Fibroblast of lung (primary cell): ENCODE measurements at places on chromosomes 1 and 21.

DNA sequence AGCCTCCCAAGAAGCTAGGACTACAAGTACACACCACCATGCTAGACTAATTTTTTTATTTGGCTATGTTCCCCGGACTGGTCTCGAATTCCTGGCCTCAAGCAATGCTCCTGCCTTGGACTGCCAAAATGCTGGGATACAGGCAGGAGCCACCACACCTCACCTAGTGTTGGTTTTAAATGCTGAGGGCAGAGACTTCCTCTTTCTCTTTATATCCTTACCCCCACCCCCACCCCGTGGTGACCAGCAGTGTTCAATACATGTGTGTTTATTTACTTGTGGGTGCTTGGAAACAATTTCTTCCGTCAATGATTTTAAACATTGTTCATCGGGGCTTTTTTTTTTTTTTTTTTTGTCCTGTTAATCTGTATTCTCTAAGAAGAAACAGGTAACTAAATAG lies 158.9 kb downstream of the ZBTB18 start:
- DNase-seq, result no peak

GRCh38 chr1:65650682-65651081 lies 142.0 kb upstream of the PDE4B start:
- DNase-seq, result no peak

DNA sequence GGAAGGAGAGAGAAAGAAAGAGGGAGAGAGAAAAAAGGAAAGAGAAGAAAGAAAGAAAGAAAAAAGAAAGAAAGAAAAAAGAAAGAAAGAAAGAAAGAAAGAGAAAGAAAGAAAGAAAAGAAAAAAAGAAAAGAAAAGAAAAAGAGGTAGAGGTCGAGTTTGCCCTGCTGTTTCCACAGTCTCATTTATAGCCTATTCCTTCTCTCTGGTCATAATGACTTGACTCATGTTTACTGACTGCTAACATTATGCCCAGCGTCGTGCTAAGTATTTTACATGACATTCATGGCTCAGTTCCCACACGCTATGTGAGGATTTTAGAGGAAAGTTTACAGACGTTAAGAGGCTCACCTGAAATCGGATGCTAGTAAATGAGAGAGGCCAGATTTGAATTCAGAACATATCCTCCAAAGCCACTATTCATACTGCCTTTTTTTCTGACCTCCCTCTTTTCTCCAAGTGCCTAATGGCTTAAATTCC lies 263.0 kb downstream of the TNR start:
- no peak for DNase-seq

DNA sequence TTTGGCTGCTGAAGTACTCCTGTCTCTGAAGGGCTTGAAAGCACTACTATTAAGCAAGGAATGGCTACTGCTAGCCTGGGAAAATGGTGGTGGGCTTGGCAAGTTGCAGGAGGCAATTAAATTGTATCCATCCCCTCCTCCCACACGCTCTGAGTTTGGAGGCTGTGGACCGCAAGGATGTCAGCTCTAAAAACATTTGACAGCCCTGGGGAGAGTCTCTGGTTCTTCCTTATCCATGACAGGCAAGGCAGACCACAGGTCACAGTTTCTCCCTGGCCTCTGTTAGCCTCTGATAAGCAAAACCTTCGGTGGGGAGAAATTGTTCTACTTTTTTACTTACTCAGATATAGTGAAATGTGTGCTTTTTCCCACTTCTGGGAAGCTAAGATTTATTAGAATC lies 46.6 kb downstream of the S1PR1 start:
- DNase-seq, result no peak

GRCh38 chr1:200448034-200448762 lies 38.4 kb upstream of the ZNF281 start:
- DNase-seq, result no peak

DNA sequence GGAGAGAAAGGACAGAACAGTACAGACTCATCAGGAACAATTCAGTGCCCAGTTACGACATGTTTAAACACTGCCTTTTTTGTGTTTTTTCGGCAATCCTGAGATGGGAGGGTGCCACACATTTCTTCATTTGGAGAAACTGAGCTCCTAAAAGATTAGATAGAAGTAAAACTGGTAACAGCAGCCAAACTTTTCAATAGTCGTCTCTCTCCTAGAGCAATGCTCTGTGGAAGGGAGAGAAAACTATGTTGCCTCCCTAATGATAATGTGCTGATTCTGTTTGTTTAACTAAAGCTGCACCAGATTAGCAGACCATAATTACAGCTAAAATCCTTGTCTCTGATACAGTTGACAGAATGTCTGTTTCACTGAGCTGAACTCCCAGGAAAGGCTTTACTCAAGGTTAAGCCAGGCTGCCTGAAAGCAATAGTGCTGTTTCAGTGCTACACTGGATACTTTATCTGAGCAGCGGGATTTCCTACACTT lies 76.2 kb upstream of the CXADR start:
- DNase-seq, result no peak

GRCh38 chr1:170075186-170075585 lies 691 bp upstream of the KIFAP3 start:
- no peak for DNase-seq

DNA sequence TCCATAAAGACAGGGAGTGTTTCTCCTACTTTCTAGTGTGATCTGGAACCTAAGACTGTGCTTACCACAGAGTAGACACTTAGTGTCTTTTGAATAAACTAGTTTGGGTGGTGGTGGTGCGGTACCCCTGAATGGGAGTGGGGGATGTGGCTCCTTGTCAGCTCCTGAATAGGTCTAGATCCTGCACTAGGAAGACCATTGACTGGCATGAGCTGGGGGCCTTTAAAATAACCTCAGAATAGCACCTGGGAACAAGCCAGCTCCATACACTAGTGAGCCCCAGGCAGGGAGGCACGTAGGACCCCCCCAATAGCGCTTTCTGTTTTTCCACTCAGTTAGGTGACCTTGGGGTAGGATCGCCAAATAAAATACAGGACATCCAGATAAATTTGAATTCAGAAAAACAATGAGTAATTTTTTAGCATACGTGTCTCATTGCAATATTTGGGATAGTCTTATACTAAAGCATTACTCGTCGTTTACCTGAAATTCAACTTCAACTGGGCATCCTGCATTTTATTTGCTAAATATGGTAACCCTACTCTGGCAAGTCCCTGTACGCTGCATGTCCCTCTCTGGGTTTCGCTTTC lies 45.6 kb downstream of the AZIN2 start:
- DNase-seq, result no peak

- peak; percentile 94 for DNase-seq
These were observed 153.3 kb downstream of the TOMM20 start for GRCh38 chr1:234975122-234975940.

- no peak for DNase-seq
These were observed 32.2 kb downstream of the MRAP start for GRCh38 chr21:32330784-32331311.

DNA sequence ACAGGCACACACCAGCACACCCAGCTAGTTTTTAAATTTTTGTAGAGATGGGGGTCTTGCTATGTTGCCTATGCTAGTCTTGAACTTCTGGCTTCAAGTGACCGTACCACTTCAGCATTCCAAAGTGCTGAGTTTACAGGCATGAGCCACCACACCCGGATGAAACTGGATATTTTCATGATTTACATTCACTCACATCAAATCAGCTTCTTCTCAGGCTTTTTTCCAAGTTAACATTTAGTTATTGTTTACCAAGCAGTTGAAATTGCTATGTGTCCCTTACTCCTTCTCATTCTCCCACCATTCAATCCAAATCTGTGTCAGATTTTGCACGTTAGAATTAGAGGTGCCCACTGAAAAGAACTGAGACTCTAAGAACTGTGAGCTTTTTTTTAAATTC lies 18.4 kb downstream of the RIT1 start:
- DNase-seq, result peak; percentile 84

GRCh38 chr21:44259082-44259705 lies 2.5 kb downstream of the DNMT3L start:
- DNase-seq, result peak; percentile 23

DNA sequence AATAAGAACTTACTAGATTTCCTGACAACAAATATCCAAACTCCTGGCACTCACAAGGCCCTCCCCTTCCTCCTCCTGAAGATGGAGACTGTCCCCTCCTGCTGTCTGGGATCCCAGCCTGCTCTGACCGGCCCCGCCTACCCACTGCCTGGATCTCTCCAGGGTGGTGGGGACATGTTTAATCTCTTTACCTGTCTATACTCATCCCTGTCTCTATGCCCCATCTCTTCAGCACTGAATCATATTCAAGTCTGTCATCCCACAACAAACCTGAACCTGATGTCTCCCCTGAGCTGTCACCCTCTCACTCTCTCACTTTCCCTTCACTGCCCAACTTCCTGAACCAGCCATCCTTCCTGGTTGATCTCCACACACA lies 22.1 kb downstream of the MATN1 start:
- no peak for DNase-seq

GRCh38 chr1:89464008-89464407 lies 60.6 kb upstream of the LRRC8B start:
- no peak for DNase-seq

- DNase-seq, result peak; percentile 38
These were observed 587.9 kb downstream of the ADGRL2 start for GRCh38 chr1:82388679-82389078.

GRCh38 chr1:245475961-245476516 lies 321.3 kb downstream of the KIF26B start:
- DNase-seq, result peak; percentile 51

DNA sequence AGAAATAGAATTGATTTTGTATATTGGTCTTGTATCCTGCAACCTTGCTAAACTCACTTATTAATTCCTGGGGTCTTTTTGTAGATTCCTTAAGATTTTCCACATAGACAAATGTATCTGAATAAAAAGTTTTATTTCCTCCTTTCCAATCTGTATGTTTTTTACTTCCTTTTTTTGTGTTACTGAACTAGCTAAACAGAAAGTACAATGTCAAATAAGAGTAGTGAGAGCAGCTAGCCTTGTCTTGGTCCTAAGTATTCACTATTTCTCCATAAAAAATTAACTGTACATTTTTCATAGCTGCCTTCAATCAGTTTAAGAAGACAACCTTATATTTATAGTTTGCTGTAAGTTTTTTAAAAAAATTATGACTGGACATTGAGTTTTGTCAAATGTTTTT lies 74.9 kb downstream of the FASLG start:
- DNase-seq, result no peak

DNA sequence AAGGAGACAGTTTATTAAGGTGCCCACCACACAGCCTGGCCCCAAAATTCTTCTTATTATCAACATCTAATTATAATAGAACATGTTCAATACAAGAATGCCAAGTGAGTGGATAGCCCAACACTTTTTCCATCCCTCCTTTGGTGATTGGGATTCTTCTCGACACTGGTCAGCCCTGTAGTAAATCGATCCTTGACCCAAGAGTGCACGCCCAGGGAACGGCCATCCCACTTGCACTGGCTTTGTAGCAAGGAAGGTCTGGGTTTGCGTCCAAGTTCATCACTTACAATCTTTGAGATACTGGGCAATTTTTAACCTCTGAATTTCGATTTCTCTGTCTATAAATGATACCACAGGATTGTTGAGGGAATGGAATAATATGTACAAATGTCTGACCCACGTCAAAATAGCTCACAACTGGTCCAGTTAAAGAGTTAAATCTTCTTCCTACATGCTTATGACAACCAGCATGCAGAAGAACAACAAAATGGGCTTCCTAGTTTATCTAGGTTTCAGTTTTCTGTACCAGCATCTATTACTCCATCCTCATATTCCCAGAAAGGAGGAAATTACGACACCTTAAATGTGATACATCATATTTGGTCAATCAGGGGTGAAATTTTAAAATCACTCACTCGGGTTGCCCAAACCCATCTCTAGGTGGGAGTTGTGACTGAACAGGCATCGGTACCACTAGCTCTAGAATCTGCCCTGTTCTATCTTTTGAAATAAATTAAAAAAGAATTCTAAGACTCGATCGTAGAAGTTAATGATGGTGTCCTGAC lies 161.8 kb downstream of the CLIC6 start:
- DNase-seq, result no peak

- DNase-seq, result no peak
These were observed 150.6 kb upstream of the KCTD3 start for GRCh38 chr1:215416497-215416896.

GRCh38 chr21:32392299-32392879 lies 423 bp downstream of the URB1 start:
- peak; percentile 16 for DNase-seq

- no peak for DNase-seq
These were observed 50.5 kb downstream of the EYA3 start for GRCh38 chr1:28037946-28038345.

DNA sequence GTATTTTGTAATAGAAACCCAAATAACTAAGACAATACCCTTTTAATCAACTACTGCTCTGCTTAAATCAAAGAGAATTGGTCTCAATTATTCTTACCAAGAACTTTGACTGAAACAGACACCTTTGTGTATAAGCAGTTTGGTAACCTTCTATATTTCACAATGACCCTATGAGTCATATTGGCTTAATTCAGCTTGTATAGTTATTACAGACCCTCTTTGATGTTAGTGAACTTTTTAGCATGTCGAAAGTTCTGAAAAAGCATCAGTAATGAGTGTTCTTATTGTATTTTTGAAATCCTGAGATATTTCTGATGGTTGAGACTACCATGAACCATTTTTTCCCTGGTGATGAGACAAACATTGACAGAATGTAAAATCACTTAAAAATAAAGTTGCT lies 43.3 kb upstream of the RABGAP1L start:
- peak; percentile 58 for DNase-seq

DNA sequence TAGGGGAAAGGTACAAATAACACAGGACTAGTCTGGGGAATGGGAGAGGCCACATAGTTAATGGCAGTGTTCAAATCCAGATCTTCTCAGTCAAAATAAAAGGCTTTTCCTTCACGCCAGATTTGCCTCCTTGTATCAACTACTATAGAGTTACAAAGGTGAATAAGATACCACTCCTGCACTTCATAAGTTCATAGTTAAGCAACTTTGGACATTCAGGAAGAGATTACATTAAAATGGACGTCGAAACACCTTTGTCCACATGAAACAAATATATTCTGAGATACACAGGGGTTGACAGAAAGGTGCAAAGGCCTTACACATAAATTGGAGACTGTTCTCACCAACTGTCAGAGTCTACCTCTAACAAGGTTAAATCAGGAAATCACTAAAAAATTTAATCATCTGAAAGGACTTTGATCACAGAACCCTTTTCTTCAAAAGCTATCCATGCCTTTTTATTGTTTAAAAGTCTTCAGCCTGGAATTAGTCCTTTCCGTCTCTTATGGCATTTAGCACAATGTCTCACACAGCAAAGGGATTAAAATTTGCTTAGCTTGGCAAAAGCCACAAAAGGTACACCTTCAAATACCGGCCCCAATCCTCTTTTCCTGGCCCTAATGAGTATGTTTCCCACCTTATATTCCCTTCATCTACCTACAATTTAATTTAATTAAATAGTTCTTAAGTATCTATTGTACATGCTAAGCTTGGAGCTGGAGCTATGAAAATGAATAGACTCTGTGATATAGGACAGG lies 8.1 kb downstream of the F5 start:
- DNase-seq, result no peak
